ENCODE measurements at places on chromosomes 7 and 10. TPM values are rescaled to one million over a fixed set of nuclear protein-coding genes. Genes with fewer than 3 reads are reported as not detected.

The GHRHR gene
- not detected for total RNA-seq

The ZWINT gene
- total RNA-seq = 75.1 TPM

The CSTF2T gene
- total RNA-seq = 16.5 TPM

The CPA4 gene
- 40.3 TPM for total RNA-seq

The PON2 gene
- 154 TPM for total RNA-seq

The PLXNA4 gene
- 0.51 TPM for total RNA-seq
